ENCODE measurements at places on chromosomes 7 and 10.

DNA sequence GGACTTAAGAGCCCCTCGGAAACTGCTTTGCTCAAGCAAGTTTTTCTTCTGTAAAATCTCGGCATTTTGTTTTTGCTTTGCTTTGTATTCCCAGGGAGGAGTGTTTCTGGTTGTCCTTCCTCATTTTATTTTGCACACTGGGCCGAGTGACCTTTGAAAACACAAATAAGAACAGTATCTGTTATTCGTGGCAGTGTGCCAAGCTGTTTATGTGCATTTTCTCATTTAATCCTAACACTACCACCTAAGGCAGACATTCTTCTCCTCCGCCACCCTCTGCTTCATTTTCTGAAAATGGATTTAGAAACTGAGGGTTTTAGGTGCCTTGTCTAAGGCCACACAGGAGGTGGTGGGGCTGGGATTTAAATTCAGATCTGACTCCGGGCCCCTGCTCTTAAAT, 218.5 kb downstream of the TCF7L2 start:
- DNase-seq = no peak

DNA sequence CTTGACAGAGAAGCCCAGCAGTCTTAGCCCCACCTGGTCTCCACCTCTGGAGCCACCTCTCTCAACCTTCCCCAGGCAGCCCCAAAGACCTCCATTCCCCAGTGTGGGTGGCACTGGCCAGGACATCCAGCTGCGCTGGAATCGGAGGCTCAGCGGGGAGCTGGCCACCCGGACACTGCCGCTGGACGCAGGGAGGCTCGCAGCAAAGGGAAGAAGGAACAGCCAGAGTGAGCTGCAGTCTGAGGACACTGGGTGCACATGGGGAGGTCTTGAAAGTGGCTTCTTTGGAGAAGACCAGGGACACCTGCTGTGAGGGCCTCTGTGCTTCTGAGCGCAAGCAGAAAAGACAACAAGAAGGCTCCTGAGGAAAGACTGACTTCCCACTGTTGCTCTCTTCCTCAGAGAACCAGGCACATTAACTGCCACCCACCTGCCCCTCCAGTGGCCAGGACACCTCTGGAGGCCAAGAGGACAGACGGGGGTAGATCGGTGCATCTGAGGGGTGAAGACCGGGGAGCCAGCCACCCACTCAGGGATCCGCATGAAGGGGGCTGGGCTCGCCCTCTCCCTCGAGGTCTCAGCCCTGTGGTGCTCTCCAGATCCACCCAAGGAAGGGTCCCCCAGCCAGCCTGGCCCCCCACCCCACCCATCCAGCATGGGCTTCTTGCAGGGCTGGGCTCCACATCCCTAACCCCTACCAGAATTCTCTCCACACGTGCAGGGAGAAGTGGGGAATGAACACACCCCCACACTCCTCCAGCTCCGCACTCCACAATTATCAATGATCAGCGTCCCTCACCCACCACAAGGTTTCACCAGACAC, 1.8 kb downstream of the CAMK2B start:
- DNase-seq = no peak

DNA sequence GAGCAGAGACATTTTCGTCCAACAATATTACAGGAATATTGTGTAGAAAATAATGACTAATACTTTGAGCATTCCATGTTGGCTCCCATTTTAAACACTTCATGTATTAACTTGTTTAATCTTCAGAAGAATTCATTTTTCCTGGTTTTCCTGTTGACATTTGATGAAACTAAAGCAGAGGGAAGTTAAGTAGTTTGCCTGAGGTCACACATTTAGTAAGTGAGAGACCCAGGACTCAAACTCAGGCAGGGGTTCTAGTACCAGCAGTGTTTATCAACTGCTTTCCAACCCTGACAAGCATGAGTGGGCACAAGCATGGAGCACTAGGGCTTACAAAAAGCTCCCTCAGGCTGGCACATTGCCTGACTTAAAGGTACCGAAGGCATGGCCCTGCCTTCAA, 719.1 kb downstream of the AUTS2 start:
- DNase-seq = no peak

- DNase-seq = no peak
Observed at GRCh38 chr7:40546616-40547501, 412.1 kb downstream of the SUGCT start.

- no peak for DNase-seq
Observed at GRCh38 chr10:132509506-132510173, 27.9 kb upstream of the INPP5A start.

- DNase-seq = no peak
Observed at GRCh38 chr7:94008537-94008936, 4.4 kb upstream of the BET1 start.

DNA sequence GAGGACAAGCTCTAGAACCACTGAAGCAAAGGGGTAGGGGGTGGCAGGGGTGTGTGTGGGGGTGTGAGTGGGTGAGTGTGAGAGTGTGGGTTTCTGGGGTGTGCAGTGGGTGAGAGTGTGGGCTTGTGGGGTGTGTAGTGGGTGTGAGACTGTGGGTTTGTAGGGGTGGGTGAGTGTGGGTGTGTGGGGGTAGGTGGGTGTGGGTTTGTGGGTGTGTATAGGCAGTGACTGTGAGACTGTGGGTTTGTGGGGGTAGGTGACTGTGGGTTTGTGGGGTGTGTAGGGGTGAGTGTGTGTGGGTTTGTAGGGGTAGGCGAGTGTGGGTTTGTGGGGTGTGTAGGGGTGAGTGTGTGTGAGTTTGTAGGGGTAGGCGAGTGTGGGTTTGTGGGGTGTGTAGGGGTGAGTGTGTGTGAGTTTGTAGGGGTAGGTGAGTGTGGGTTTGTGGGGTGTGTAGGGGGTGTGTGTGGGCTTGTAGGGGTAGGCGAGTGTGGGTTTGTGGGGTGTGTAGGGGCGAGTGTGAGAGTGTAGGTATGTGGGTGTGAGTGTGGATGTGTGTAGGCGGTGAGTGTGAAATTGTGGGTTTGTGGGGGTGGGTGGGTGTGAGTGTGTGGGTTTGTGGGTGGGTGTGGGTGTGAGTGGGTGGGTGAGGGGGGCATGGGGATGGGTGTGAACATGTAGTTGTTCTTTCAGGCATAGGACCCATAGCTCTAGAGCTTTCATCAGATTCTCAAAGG, 8.8 kb downstream of the NOS3 start:
- no peak for DNase-seq

- no peak for DNase-seq
Observed at GRCh38 chr10:93475227-93475626, 6.9 kb downstream of the MYOF start.

- DNase-seq = no peak
Observed at GRCh38 chr10:119526621-119527592, 15.6 kb downstream of the RGS10 start.

DNA sequence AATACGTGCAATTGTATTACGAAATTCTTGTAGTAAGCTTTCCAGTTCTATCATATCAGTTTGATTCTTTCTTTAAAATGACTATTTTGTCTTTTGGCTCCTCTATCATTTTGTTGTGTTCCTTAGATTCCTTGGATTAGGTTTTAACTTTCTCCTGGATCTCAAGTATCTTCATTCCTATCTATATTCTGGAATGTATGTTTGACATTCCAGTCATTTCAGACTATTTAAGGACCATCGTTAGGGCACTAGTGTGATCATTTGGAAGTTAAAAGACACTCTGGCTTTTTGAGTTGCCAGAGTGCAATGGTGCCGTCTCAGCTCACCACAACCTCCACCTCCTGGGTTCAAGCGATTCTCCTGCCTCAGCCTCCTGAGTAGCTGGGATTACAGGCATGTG, 45.7 kb upstream of the SFTPD start:
- no peak for DNase-seq

- no peak for DNase-seq
Observed at GRCh38 chr7:4205828-4206227, 476.3 kb upstream of the FOXK1 start.

DNA sequence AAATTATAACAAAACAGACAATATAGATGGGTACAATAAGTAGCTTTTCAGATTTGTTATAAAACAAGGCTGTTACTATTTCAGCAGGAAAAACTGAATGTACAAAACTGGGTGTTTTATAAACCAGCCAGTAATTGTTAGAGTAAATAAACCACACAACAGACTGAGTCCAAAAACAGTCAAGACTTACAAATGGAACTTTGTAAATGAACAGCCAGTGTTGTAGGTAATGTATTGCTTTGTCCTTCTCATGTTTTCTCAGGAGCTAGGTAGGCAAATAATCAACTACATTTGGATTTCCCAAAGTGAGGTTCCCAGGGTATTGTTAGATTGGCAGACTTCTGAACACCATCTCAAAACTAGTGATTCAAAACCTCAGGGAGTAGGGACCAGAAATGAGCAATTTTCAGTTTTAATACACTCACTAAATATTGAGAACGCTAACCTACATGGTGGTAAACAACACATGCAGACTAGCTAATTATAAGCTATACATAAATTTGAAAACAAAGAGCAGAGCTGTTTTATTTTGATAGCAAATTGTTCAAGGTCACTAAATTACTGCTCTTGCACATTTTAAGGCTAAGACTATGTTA, 36.2 kb downstream of the HERPUD2 start:
- DNase-seq = no peak

DNA sequence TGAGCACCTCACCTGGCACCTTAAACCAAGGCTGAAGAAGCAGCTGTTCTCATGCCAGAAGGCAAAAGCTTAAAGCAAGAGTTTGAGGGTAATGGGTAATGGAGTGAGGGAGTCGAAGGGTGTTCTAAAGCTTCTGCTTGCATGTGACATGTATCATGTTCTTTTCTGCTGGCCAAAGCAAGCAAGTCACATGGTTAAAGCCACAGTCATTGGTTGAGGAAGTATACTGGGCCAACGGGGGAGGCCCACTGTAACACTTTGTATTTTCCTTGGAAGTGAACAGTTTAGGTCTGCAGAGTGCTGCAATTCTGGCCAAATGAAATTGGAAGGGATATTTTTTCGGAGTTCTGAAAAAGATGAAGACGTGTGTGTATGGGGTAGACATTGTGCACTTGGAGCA, 75.7 kb downstream of the REEP3 start:
- DNase-seq = no peak

DNA sequence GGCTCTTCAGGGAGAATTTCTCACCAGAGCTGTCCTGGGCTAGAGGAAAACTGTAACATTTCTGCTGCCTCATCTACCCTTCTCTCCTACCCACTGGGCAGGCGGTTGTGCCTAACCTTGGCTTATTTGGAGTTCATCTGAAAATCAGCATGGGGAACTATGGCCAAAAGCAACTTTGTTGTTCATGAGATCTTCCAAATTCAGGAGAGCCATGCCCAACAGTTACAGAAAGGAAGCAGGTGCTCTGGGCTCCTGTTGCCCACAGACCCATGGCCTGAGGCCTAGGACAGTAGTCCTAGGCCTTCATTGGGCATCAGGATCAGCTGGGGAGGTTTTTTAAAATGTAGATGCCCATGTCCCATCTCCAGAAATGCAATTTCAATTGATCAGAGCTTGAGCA, 85.2 kb downstream of the GRID1 start:
- no peak for DNase-seq

- no peak for DNase-seq
Observed at GRCh38 chr10:44956717-44957706, 2.6 kb upstream of the RASSF4 start.

- DNase-seq = no peak
Observed at GRCh38 chr10:23316406-23316805, 28.2 kb downstream of the C10orf67 start.

DNA sequence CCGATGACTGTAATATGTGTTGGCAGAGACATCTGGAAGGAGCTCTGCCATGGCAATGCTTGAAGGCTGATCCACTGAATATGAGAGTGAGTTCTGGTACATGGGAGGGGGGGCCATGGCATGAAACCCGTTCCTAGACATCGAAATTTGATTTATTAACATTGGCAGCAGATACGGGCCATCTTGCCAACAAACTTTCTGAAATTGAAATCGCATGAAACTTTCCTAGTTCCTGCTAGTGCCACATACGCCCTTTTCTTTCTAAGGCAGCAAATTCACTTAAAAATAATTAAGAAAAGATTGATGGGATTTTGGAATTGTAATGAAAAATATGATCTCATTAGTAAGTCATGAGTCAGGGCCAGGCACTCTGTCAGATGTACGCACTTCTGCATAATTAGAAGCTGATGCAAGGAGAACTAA, 91.8 kb upstream of the KMT2C start:
- no peak for DNase-seq

- DNase-seq = no peak
Observed at GRCh38 chr10:93462881-93463280, 19.3 kb downstream of the MYOF start.

- no peak for DNase-seq
Observed at GRCh38 chr10:72729528-72729927, 37.6 kb downstream of the MCU start.

- no peak for DNase-seq
Observed at GRCh38 chr10:93726024-93726423, 23.6 kb upstream of the FRA10AC1 start.

DNA sequence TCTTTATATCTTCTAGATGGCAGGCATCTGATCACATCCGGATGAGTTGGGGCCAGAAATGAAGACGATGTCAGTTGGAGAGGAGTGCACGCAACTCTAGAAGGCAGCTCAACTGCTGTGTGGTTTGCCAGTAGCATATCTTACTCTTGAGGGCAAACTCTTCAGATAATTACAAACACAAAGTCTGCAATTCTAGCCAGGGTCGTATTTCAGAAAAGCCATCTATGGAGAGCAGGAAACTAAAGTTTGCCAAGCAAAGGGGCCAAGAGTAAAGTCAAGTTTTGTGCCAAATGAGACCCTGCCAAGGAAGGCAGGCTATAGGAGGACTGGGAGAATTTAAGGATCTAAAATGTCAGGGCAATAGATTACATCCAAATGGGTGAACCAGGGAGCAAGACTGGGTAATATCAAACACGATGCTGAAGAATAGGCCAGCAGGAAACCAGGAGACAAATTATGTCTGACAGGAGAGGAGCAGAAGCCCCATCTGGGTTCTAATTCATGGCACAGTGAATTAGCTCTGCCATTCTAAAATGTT, 312.5 kb upstream of the SEMA3C start:
- DNase-seq = no peak

DNA sequence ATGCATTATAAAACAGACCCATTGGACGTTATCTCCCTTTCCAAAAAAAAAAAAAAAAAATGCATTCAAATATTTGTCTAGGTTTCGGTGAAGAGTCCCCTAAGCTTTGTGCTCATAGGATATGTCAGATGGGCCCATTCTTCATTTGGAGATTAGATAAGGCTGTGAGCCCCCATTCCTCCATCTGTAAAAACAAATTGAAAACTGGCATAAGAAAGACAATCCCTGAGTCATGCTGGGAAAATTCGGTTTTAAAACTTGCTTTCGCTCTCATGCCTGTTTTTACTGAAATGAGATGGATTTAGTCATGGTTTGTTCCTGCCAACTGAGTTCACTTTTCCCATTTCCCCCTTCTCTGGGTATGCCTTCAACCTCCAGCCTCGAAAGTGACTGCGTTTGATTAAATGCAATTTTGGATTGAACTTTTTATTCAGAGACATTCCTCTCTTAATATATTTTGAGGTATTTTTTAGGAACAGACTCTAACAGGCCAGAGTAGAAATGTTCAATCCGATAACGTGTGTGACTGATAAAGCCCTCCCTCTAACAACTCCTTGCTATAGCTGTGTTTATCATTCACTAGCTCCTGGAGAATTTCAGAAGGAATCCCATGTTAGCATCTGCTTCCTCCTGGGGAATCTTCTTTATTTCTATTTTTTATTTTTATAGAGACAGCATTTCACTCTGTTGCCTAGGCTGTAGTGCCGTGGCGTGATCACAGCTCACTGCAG, 190.9 kb upstream of the LYZL2 start:
- no peak for DNase-seq

- no peak for DNase-seq
Observed at GRCh38 chr7:45890902-45891461, 2.7 kb downstream of the IGFBP1 start.
